ENCODE measurements at places on chromosomes 3 and 15.

DNA sequence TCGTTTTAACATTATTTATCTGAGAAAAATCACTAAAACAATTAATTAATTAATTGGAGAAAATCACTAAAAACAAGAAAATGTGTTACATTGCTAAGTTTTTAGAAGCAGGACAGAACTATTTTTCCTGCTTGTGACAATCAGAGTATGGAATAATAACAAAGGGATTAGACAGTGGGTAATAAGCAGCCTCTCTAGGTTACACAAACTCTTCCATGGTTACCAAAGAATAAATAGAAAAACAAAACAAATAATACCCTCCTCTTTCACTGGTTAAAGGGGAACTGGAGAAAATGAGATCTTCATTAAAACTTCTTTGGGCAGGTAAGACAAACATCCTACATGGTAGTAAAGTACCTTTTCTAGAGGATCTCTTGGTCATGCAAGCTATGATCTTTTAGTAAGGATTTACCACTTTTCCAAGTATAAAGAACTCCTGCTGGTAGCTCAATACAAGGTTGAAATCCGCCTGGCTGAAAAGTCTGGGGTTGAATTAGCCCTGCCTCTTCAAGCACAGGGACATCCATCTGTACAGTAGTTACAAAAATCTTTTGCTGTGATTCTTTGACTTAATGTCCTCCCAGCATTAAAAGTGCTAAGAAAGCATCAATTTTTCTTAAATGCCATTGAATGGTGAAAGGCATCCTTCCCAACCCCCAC is 2.5 kb upstream of the PLCH1 start:
- no peak for DNase-seq

- DNase-seq = no peak
Observed at GRCh38 chr3:190552021-190552420, 38.1 kb downstream of the IL1RAP start.

GRCh38 chr3:105513886-105514285 is 147.2 kb downstream of the ALCAM start:
- no peak for DNase-seq

DNA sequence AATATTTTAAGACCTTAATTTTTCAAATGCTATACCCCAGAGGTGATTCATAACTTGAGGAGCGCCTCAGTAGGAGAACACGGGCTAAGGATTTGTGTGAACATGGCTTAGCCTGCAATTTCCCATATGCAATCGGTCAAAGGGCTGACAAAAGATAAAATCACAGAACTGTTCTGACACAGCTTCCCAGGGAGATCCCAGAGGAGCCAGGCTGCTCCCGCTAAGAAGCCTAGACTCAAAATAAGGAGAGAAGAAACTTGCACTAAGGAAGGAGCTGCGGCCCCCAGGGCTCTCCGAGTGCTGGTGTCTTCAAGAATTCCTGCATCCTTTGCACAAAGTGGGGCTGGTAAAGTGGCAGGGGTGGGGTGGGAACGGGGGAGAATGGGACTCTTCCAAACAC is 106.3 kb upstream of the DLG1 start:
- DNase-seq = no peak

GRCh38 chr3:177119829-177120228 is 77.5 kb downstream of the TBL1XR1 start:
- DNase-seq = no peak

GRCh38 chr3:72312339-72312738 is 527.4 kb upstream of the PROK2 start:
- no peak for DNase-seq

DNA sequence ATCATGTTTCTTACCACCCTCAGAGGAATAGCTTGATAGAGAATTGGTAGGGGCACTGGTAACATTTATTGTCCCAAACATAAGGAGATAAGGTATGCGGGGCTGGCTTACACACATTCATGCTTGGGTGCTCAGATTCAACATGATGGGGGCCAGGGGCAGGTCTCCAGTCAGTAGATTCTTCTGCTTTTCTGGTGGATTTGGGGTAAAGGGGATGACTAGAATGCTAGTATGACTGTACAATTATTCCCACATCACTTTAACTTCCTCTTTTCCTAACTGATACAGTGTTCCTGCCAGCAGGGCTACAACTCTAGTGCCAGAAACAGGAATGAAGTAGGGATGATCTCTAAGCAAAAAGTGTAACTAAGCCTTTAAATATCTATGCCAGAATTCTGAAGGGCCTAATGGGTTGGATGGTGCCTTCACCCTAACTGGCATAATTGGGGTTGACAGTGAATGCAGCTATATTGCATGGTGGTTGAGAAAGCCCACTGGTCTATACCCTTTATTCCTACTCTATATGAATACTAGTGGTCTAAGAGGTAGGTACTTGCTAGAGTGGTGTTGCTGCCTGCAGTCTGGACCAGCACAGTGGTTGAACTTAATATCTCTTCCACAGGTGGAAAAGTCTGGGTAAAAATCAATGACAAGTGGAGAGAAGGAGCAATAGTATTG is 117.4 kb downstream of the IL12A start:
- DNase-seq = no peak

DNA sequence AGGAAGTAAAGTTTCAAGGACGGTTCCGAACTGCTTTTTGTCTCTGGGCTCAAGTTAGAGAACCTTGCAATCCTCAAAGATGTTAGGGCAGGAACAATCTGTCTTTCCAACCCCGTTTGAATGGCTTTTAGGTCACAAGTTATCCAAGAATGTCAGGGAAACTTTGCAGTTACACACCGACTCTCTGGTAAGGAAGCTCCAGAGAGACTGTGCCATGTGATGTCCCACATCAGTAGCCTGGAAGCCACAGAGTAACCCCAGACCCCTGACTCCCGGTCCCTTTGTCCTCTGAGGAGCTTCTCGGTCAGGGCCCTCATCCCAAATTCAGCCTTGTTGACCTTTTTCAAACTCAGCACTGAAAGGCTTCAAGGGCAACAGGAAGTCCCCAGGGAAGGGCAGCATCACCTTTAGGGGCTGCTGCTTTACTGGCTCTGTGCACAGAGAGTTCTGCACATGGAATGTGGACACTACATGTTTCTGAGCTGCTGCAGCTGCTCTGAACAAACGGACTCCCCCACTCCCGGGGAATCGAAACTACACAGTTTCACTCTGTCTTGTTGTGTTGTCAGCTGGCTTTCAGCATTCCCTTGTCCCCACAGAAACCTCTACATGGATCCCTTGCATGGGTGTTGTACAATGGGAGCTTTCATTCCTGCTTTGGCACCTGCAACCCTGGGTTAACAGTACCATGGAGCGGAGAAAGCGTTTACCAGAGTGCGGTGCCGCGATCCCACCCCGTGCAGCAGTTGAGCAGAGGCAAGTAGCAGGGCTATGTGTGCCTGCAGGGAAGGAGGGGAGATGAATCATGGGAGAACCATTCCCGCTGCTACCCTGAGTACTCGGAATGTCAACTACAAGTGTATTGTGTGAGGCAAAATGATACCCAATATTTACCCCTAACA is 408.2 kb upstream of the THBS1 start:
- no peak for DNase-seq

DNA sequence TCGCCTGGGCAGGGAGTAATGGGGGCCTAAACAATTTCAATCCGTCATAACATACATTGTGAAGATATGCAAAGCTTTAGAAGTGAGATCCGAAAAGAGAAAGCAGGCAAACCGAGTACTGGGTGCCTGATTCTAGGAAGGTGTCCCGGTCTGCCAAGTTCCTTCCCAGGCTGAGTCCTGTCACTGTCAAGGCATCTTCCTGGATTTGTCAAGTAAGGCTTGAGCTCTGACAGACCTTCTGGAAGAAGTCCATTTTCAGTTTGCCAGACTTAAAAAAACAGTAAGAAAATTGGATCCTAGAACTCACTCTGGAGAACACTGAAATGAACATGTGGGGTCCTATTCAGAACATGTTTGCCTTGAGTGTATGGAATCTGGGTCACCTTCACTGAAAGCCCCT is 253.9 kb downstream of the RORA start:
- no peak for DNase-seq

DNA sequence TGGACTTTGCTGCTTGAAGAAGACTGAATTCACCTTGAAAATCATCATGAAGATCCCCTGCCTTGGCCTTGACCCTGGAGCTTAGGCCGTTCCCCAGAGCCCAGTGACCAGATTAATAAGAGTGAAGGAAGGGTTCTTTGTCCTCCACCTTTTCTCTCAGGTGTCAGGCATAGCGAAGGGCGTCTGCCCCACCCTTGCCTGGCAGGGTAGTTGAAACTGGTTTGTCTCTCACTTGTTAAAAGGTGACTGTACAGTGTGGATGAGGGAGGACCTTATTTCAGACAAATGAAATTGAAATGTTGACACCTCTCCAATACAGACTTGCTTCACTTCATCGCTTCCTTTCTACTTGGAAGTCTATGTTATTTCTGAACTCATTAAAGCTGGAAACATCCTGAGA is 223.7 kb upstream of the BHLHE40 start:
- DNase-seq = no peak

DNA sequence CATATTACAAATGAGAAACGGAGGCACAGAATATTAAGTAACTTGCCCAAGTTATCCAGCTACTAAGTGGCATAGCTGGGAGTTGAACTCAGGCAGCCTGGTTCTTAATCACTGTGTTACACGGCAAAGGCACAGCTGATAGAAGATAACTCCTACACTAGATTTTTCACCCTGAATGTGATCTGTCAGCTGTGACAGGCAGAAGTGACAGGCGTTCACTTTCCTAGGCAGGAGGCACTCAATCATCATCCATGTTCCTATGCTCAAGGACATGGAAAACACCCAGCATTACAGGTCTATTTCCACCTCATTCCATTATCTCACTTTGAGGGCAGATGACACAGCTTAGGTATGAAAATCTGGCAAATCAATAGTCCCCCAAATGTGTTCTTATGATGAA is 35.6 kb downstream of the TBC1D2B start:
- DNase-seq = no peak

DNA sequence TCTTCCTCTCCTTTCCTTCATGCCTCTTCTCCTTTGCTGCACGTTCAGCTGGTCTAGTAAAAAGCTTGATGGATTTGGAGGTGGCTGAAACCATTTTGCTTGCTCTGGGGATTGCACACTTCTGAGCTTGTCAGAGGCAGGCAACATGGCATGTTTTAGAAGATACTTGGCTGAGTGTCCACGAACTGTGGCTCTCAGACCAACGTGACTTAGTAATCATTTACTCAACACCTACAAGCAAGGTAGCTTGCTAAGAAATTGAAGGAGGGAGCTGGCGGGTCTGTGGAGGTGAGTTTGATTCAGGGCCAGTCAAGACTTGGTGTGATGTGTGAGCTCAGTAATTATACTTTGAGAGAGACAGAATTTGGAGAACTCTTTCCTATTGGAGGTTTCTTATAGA is 196.0 kb downstream of the LPP start:
- DNase-seq = no peak

- DNase-seq = no peak
Observed at GRCh38 chr3:175179055-175179454, 319.9 kb downstream of the NAALADL2 start.

DNA sequence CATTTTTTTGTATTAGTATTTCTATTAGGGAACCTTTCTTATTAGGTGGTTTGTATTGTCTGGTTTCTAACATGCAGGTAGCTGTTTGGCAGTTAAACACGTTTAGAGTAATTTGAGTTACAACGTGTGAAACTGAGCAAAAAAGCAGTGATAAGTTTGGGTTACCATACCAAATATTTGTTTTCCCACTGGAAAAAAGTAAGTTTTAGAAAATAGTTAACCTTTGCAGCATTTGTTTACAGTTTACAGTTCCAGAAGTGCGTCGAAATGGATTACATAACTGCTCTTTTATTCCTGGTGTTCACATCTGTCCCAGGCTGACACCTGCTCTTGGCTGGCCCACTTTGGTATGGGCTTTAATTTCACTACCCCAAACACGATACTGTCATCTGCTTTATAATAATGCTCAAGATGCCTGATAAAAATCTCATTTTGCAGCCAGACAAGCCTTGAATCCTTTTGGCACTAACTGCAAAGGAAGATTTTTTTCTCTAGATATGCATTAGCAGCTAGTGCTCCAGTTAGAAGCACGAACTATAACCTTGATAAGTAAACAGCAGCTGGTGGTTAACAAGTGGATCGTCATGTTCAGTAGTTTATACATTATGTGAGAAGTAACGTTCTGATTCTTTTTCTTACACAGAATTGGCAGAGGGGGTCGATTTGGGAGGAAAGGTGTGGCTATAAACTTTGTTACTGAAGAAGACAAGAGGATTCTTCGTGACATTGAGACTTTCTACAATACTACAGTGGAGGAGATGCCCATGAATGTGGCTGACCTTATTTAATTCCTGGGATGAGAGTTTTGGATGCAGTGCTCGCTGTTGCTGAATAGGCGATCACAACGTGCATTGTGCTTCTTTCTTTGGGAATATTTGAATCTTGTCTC is 5.3 kb downstream of the EIF4A2 start:
- no peak for DNase-seq

DNA sequence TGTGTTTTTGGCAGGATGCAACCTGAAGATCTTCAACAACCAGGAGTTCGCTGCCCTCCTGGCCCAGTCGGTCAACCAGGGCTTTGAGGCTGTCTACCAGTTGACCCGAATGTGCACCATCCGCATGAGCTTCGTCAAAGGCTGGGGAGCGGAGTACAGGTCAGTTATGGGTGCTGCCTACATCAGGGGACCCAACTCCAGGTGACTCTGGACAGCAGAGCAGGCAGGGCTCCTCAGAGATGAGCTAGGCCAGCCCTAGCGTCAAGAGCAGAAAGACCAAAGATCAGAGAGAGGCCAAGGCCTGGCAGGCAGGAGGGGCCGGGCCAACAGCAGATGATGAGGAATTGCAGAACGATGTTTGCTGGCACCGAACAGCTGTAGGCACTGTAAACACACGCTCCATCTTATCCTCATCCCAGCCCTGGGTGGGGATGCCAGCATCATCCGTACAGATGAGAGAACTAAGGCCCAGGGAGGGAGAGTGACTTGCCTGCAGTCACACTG is 67.1 kb downstream of the AAGAB start:
- DNase-seq = no peak

- DNase-seq = no peak
Observed at GRCh38 chr3:24299806-24300626, 194.6 kb downstream of the THRB start.

GRCh38 chr3:141498598-141499223 is 11.9 kb downstream of the RASA2 start:
- peak; percentile 70 for DNase-seq

- DNase-seq = no peak
Observed at GRCh38 chr15:67501177-67501835, 19.6 kb upstream of the C15orf61 start.

DNA sequence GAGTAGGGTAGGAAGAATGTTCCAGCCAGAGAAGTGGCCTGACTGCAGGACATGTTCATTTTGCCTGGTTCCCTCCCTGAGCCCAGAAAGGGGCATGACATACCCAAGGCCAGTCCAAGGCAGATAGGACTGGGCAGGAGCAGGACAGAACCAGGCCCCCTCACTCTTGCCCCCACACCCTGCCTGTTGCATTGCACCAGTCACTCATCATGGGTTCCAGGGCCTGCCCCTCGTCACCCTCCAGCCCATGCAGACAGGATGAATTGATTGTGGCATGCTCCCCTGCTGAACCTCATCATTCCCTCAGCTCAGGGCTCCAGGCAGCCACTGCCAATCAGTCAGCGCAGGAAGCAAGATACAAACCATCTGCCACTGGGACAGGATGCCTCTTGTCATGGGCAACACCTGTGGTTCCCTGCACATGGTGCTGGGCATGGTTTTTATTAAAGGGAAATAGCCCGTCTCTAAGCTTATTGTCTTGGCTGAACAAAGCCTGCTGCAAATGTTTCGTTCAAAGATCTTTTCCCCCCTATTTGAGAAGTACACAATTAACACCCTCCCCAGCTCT is 48.9 kb downstream of the RASGRF1 start:
- DNase-seq = no peak

Measured in activated CD8-positive, alpha-beta memory T cell treated with anti-CD3 and anti-CD28 coated beads for 48 hours (primary cell).